Articular chondrocyte of knee joint (primary cell): ENCODE measurements at places on chromosomes 16 and 17. TPM values are rescaled to one million over a fixed set of nuclear protein-coding genes. Genes with fewer than 3 reads are reported as not detected.

APOH gene
- not detected in 2 replicates for total RNA-seq

TLK2 gene
- total RNA-seq = 53.7 and 63.6 TPM in 2 replicates

GNGT2 gene
- 0.39 TPM in 1 of 2 replicates, not detected in the other for total RNA-seq

TP53TG3 gene
- total RNA-seq = not detected in 2 replicates

TRPV2 gene
- total RNA-seq = 21.7 and 41.8 TPM in 2 replicates

PRAC1 gene
- total RNA-seq = not detected in 2 replicates

CA5A gene
- not detected in 2 replicates for total RNA-seq

MILR1 gene
- total RNA-seq = 4.1 and 4.4 TPM in 2 replicates

CTRB2 gene
- not detected in 2 replicates for total RNA-seq

ZP2 gene
- total RNA-seq = not detected in 2 replicates

MAPT gene
- 0.43 and 1.2 TPM in 2 replicates for total RNA-seq

ALOX12 gene
- total RNA-seq = 0.11 TPM in 1 of 2 replicates, not detected in the other

MYH2 gene
- not detected in 2 replicates for total RNA-seq

SYCE1L gene
- total RNA-seq = not detected in 2 replicates

PNMT gene
- total RNA-seq = not detected in 2 replicates

USP43 gene
- total RNA-seq = 0.26 and 0.32 TPM in 2 replicates

SEZ6 gene
- not detected in 2 replicates for total RNA-seq

NPW gene
- total RNA-seq = 0.39 and 0.65 TPM in 2 replicates

CLEC19A gene
- total RNA-seq = not detected in 2 replicates
